ENCODE measurements at places on chromosomes 3 and 15.

DNA sequence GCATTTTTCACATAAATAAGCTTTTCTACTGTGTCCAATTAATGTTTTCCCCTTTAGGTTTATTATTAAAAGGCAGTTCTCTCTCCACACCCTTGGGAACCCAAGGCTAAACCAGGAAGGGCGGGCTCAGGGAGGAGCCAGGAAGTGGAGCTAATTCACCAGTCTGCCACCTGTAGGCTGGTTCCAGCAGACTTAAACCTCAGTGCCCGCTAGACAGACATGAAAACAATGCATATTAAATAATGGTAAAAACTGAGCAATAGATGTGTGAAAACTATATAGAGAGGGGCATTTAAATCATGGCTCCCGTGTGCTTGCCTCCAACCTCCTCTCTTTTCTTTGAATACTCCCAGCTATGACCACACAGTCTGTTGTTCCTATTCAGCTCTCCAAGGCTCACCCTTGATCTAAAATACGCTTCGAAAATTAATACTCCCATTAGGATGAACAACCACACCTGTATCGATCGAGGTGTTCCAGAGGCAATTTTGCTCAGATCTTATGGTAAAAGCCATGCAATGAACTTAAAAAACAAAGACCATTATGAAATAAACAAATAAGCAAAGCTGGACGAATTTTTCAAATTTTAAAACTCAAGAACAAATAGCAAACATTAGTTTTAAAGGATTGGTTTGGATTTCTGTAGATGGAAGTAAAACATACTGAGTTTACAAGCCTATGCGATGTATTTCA is 253.3 kb downstream of the TJP1 start:
- DNase-seq = no peak

GRCh38 chr15:40048211-40048792 is 9.3 kb upstream of the SRP14 start:
- DNase-seq = no peak

- DNase-seq = no peak
Observed at GRCh38 chr3:106275592-106275991, 406.8 kb upstream of the CBLB start.

- DNase-seq = no peak
Observed at GRCh38 chr3:142852009-142852408, 36.9 kb downstream of the PCOLCE2 start.

GRCh38 chr3:2476996-2477395 is 378.3 kb downstream of the CNTN4 start:
- no peak for DNase-seq

DNA sequence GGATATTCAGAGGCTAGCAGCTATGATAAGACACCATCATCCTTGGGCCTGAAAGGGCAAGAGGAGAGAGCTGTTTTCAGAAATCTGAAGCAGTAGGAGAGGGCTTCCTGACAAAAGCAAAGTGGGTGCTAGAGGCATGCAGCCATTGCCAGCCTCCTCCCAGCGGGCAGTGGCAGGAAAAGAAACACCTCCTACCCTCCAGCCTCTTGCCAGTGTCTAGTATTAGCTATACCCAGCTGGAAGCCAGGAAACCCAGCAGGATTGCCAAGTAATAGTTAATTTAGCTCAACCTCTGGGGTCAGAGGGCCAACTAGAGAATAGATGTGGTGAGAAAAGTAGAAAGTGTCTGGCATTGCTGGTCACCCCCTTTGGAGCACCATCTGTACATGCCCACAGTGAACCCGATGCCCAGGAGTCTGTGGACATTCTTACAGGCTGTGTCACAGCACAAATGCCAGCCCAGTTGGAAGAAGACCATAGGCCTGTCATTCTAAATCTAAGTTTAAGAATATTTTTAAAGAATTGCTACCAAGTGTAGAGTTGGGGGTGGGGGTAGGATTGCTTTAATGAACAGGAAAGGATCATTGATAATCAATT is 85.3 kb downstream of the HCN4 start:
- DNase-seq = no peak

DNA sequence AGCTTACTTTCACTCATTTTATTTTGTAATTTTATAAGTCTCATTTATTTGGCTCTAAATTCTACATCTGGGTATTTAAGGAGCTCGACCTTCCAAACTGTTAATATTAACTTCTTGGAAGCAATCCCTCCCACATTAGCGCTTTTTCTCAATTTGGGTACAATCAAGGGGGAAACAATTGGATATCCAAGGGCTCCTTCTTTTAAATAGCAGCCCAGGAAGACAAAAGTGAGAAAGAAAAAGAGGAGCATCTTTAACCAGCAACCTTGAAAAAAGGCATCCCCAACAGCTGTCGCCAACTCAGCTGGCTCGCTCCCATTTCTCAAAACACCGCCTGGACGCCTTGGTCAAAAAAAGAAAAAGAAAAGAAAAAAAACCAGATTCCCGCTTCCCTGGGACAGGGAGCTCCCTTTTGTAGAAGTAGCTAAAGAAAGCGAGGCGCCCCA is 873 bp downstream of the C3orf70 start:
- DNase-seq = no peak

DNA sequence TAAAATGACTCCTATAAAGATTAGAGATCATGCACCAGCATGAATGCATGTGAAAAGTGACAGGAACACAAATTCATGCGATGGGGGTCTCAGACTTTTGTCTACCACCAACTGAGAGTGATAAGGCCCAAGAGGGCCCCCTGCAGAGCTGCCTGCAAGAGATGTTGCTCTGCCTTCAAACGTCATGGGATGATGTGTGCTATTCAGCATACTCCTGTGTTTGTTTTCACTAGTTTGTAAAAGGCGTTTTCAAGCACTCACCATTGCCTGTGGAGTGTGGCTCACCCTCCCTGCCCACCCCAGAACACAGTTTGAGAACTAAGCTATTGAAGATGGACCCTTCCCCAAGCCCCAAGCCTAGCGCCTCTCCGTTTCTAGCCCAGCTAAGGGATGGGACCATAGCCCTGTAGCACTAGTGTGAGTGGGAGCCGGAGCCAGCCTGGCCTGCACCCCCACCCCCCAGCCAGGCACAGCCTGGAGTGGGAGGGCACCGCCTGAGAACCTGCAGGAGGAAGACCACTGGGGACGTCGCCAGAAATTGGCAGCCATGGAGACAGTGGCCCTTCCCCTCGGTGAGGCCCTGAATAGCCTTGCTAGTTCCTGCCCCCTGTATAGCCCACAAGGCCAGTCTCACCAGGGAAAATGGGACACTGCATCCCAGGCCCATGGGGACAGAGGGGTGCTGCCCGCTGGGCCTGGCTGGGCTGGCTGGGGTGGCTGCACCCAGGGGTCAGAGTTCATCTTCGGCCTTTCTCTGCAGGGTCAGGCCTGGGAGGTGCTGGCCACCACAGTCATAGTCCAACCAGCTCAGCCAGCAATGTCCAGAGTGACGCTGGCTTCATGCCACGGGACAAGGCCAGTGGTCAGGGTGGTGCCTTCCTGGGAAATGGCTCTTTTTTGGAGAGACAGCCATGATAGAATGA is 22.6 kb upstream of the KLF13 start:
- no peak for DNase-seq

DNA sequence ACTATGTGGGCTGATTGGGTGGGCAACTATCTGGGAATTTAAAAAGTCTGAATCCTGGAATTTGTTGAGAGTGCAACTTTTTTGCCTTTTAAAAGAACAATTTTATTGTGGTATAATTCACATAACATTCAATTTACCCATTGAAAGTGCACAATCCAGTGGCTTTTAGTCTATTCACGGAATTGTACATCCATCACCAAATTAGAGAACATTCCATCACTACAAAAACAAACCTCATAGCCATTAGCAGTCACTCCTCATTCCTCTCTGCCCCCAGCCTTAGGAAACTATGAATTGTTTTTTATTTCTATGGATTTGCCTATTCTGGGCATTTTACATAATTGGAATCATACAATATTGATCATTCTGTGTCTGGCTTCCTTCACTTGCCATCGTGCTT is 101.8 kb upstream of the ALDH1A3 start:
- no peak for DNase-seq

Data from GM04504 (cell line).